ENCODE measurements at places on chromosomes 2 and 18.

DNA sequence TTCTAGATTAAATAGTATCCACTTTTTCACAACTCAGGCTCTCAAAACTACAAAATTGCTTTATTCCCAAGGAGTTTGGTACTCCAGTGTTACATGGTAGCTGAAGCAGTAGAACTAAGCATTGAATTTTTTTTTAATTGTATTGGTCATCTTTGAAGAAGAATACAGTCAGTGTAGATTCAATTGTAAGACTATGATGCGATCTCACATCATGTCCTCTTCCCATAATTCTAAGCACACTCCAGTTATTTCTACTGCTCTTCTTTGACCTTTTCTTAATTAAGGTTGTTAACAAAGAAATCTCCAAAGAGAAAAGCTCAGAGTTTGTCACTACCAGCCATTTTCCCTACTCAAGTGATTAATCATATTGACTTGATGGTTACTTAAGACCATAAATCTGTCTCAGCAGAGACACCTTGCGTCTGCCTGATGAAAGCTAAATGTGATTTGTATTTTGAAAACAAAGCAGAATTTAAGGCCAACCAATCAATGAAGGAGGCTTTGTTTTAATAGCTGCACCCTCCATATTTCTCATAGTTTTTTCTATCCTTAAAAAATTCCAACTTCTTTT lies 130.2 kb downstream of the DTNA start:
- DNase-seq = no peak

- no peak for DNase-seq
Measured at GRCh38 chr18:60350941-60351340, 21.6 kb downstream of the MC4R start.

GRCh38 chr2:5315512-5315911 lies 376.7 kb upstream of the SOX11 start:
- no peak for DNase-seq

DNA sequence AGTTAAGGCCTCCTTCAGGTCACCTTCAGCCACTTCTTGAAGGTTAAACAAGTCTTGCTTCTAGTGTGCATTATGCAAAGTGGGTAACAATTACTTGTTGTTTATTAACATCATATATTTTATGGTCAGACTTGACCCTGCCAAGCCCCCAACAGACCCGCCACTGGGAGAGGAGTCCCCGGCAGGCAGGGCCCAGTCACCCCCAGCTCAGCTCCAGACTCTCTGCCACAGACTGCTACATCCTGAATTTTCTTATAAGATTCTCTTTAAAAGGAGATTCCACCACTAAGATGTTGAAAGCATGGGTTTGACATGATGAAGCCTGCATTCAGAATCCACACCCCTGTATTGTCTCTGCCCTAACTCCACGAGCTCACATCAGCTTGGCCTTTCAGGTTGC lies 174.3 kb upstream of the ARL4C start:
- no peak for DNase-seq

DNA sequence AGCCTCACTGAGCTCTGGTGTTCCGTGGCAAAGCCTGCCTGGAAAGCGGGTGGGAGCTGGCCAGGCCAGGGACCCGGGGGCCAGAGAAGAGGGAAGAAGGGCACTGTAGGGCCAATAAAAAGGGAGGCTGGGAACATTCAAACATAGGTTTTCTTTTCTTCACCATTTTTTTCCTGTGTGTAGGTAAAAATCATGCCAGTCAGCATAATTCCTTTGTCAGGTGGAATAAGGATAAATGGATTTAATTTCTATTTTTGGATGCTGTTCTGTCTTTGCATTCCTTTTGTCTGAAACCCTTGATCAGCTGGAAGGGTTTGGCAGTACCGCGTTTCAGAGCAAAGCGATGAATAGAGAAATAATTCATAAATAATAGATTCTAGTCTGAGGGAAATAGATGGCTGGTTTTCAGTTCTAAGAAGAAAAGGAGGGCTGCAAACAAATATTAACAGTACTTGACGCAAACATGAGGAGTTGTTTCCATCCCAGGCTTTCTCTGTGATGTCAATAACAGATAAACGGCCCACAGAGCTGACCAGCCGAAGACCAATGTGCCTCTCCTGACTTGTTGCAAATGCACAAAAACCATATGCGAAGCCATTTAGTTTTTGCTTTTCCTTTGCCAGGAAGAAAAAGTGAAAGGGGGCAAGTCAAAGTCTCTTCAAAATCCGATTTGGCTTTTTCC lies 384.4 kb downstream of the TSN start:
- DNase-seq = no peak

GRCh38 chr2:188784269-188784762 lies 189.9 kb upstream of the COL3A1 start:
- DNase-seq = no peak

GRCh38 chr18:66193938-66194337 lies 410.0 kb downstream of the CDH19 start:
- no peak for DNase-seq

DNA sequence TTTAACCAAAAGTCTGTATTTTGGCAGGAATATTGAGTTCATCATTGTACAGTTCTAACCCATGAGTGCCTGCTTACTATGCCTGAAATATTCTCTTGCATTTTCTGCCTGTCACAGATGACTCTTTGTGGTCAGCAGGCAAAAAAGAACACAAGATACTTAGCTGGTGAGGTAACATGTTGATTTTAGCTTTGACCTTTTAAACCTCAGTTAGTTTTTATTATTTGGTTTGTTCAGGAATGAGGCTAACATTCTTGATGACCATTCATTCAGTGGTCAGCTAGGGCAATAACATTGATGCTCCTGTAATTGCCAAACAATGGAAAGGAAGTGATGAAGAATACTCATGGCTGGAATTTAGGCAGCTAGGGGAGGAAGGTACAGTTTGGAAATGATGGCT lies 491.2 kb downstream of the PIK3C3 start:
- DNase-seq = no peak

DNA sequence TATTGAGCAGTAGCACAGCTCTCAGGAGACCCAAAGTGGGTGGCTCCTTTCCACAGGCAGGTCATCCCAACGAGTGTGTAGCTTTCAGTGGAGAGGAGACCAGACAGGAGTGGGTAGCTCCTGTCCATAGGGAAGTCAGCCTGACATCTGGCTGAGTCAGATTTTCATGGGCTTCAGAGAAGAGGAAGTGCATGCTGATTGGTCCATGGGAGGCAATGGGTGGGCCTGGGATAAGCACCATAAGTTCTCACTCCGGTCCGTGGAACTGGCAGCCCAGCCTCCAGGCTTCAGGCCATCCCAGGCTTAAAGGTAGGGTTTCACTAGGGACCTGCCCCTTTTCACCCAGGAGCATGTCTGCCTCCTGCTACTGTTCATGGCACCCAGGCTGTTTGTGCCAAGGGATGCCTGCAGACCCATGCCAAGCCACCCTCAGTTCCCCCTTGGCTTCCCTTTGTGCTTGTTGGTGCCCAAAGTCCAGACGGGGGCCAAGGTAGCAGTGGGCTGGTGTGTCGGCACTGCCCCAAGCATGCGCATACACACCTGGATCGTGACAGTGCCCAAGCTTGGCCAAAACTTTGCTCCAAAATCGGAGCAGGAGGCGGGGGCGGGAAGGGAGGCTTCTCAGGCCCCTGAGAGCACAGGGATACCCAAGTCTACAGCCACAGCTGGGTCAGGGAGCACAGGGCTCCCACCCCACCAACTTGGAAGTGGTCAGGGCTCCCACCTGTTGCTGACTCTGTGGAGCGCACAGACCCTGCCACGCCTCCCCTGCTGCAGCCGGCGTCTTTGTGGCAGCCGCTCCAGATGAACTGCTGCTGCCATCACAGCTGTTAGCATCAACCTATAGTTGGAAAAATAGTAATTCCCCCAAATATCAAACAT lies 26.4 kb downstream of the MARCHF7 start:
- no peak for DNase-seq

- DNase-seq = peak; percentile 28
Measured at GRCh38 chr2:127591221-127591923, 54.6 kb upstream of the GPR17 start.

DNA sequence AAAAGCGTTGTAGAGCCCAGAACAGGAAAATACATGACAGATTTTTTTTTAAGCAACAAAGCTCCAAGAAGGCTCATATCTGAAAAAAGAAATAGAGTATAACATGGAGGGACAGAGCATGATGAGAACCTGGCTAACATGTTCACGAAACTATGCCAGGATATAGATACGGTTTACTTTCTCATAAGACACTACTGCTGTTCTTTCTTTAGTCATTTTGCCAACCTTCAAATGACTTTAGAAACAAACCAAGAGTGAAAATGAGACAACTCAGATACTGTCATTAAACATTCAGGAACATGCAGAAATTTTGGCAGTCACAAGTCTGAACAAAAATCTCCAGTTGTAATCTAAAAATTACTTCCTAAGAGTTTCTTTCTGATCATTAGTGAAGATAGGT lies 14.3 kb downstream of the LPIN2 start:
- DNase-seq = no peak
